ENCODE measurements at places on chromosomes 11 and 22. TPM values are rescaled to one million over a fixed set of nuclear protein-coding genes. Genes with fewer than 3 reads are reported as not detected.

GRCh38 chr22:20727118-20728015 is 46.5 kb upstream of the SERPIND1 start:
- no peak for DNase-seq

The KCNJ11 gene
- total RNA-seq, result not detected

DNA sequence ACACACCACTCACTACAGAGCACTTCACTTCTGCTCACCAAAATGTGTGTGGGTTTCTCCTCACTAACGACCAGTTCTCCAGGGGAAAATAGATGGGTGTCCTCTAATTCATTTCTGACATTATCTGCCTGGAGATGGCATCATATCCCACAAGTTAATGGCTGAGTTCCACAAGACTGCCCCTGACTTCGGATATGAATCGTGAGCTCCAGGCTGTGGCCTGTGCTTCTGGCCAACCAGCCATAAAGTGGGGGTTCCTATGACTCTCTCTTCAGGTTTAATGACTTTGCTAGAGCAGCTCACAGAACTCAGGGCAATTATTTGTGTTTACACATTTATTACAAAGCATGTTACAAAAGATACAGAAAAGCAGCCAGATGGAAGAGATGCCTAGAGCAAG is 113.0 kb upstream of the SYT13 start:
- DNase-seq, result no peak

The GDPD5 gene
- total RNA-seq, result 9.5 TPM

GRCh38 chr11:57219021-57219627 is 17.9 kb downstream of the APLNR start:
- DNase-seq, result peak; percentile 39

DNA sequence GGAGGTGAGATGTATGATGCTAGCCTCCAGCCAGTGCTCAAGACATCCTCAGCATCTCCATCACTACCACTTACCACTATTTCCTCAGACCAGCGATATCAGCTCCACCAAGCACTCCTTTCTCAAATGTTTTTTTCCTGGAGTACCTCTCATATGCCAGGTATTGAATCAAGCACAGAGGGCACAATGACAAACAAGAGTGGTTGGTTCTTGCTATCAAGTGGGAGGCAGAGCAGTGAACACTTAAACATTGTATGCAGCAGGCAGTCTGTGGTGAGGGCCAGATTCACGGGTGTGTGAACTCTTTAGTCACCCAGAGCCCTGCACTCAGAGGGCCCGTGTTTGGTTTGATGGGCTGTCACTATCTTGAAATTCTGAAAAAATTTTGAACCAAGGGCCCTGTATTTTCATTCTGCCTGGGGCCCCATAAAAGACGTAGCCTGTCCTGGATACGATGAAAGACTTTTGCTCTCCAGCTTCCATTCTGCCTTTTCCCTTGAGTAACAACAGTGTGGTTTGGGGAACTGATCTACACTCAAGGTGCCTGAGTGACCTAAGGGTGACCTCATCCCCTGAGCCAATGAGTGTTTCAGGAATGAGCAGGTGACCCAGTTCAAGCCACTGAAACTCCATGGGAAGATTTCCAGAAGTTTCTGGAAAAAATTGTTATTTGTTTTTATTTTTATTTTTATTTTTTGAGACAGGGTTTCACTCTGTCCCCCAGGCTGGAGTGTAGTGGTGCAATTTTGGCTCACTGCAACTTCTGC is 348.4 kb upstream of the NARS2 start:
- no peak for DNase-seq

GRCh38 chr11:130706572-130706971 is 209.7 kb downstream of the SNX19 start:
- DNase-seq, result peak; percentile 10

DNA sequence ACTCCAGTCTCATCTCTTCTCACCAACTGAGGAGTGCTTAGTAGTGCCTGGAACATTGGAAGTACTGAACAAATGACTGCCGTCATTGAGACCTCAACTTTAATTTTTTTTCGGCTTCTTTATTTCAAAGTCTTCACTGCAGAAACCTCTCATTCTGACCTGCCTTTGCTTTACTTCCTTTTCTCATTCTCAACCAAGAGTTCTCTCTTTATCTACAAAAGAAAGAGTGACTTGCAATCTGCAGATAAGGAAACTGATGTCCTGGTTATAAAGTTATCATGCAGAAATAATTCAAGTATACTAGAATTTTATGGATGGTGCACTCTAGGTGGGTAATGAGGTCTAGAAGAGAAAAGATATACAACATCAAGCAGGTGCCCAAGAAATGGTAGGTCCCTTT is 1.2 kb upstream of the EED start:
- no peak for DNase-seq

- peak; percentile 98 for DNase-seq
Measured at GRCh38 chr11:63491636-63492372, 837 bp upstream of the PLAAT5 start.

GRCh38 chr22:28232204-28232603 is 313.1 kb upstream of the PITPNB start:
- DNase-seq, result no peak

DNA sequence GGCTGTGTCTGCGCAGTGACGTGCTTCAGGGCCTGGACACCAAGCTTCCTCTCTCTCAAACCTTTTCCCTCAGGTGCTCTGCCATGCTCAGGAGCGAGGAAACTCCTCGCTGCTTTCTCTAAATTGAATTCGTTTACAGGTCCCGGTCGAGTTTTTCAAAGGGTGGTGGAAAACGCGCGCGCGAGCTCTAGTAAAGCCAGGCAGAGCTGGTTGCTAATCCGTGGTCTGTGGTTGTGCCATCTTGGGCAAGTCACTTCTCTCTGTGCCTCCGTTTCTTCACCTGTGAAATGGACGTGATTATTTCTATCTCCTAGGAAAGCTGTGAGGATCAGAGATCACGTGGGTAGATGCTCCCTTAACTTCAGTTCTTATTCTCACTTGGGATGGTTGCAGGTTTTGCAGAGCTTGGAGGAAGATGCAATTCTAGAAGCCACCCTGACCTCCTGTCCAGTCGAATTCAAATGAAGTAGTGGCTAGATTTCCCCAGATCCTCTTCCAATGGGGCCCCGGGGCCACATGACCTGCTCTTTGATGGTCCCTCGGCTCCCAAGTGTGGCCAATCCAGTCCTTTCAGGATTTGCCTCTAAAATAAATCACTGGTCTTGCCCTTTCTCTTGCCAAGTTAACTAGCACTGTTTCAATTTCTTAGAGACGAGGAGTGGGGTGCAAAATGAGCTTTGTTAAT is 10.5 kb upstream of the ALX4 start:
- no peak for DNase-seq

- peak; percentile 73 for DNase-seq
Measured at GRCh38 chr22:46002757-46003270, 25.9 kb upstream of the WNT7B start.

GRCh38 chr11:35859301-35859700 is 84.6 kb upstream of the LDLRAD3 start:
- DNase-seq, result no peak

The CARD10 gene
- 3.0 TPM for total RNA-seq

DNA sequence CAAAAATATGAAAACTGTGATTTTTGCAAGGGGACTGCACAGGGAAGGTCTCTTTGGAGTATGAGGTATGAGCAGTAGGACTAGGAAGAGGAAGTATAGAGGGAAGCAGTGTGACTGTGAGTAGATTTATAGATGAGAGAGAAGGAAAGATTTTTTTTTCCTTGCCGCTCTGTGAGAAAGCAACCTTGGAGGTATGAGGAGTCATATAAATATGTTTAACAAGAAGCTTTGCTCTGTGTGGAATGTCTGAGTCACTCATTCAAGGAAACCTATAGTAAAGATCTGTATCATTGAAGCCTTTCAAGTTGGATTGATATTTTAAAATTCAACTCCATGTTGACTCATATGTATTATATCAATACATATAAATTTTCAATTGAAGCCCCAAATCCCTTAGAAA is 26.2 kb downstream of the DNHD1 start:
- peak; percentile 53 for DNase-seq

- no peak for DNase-seq
Measured at GRCh38 chr11:14445542-14446530, 53.8 kb downstream of the COPB1 start.

GRCh38 chr11:1076061-1076665 is 1.5 kb downstream of the MUC2 start:
- no peak for DNase-seq

DNA sequence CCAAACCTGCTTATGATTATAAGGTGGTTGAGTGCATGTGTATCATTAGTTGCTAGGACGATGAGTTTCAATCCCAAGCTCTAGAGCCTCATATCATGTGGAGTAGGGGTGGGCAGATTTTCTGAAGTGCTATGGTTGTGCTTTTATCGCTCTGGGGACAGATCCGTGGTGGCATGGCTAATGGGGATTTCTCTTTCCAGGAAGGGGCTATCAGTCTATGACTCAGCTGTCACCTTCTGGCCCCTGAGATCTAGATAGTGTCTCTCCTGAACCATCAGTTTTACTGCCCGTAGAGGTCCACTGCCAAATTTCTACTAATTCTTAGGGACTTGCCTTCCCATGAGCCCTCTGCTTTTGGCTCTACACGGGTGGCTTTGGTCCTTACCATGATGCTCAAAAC is 51.8 kb downstream of the FDX1 start:
- no peak for DNase-seq

- no peak for DNase-seq
Measured at GRCh38 chr11:1765871-1766718, 2.4 kb upstream of the CTSD start.

DNA sequence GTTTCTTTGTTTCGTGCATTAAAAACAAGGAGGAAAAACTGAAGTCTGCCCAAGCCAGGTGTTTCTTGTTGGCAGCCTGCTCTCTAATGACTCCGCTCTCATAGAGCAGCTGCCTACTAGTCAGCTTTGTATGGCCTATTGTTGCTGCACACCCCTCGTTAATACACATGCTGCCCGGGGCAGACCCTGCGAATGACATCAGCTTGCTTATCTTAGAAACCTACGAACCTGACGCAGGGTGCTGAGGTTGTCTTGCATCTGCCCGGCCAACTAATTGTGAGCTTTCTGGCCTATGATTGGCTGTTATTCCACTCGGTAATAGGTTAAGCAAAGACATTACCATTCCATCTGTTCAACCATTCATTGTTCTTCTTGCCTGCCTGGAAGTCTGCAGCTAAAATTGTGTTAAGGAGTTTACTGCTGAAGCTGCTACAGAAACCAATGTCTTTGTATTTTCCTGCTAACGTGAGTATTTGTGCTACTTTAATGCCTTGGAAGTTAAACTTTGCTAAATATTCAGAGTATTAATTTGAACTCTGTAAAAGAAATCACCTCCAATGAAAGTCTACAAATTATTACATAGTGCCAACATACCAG is 37.5 kb downstream of the ZC3H12C start:
- no peak for DNase-seq

DNA sequence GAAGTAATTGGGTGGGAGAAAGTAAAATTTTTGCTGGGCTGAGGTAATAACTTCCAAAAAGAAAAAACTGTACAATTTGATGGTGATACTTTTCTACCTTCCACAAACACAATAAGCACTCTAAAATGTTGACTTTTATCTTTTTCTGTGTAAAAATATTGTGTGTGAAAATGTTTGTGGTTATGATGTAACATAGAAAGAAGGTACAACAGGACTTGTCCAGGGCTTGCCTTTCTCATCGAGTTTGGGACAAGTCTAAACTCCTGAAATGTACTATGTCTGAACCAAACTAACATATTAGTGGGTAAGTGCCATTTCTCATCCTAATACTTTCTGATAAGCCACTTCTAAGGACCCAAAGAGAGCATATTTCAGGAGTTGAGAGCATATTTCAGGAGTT is 174.2 kb upstream of the PDGFD start:
- DNase-seq, result no peak

GRCh38 chr11:64407630-64408029 is 48.7 kb downstream of the RPS6KA4 start:
- no peak for DNase-seq

DNA sequence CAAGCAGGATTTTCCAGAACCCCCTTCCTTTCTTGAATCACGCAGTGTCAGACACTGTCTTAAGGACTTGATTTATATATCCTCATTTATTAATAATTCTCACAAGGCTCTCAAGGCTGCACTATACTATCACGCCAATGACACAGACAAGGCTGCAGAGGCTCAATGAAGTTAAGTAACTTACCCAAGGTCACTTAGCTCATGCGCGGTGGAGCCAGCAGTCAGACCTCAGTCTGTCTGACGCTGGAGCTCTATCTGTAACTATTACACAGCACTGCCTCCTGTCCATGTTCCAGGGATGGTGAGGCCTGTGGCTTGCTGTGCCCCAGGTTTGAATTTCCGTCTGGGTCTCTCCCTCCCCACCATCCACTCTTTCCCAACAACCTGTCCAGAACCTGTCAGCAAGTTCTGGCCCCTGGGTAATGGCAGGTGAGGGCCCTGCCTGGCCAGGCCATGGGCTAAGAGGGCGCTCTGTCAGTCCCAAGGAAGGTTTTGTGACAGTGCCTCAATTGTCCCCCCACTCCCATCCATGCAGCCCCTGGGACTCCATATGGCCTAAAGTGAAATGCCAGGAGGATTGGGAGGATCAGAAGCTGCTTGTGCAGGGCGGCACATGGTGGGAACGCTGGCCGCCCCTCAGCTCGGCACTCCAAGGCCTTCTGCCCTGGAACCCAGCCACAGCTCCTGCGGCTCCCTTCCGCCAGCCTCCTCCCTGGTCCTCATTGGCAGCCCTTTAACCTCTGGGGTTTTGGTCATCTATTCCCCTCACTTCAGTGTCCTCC is 8.6 kb downstream of the KCNC1 start:
- DNase-seq, result no peak

The JOSD1 gene
- total RNA-seq, result 62.2 TPM

- no peak for DNase-seq
Measured at GRCh38 chr22:39251762-39252460, 7.1 kb upstream of the PDGFB start.

DNA sequence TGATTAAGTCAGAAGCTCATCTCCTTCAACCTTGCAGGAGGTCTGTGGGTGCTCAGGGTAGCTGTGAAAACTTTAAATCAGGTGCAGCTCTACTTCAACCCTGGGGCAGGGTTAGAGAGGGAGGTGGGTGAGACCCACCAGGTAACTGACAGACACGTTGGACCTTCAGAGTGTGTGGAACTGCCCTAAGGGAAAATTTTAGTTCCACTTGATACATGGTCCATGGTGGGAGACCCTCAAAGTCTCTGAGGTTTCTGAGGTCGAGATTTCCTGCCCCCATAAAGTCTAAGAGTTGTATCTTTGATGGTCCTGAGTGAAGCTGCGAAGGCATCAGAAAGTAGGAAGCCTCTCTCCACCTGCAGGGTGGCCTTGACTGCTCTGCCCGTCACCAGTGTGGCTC is 23.9 kb upstream of the NNMT start:
- no peak for DNase-seq

DNA sequence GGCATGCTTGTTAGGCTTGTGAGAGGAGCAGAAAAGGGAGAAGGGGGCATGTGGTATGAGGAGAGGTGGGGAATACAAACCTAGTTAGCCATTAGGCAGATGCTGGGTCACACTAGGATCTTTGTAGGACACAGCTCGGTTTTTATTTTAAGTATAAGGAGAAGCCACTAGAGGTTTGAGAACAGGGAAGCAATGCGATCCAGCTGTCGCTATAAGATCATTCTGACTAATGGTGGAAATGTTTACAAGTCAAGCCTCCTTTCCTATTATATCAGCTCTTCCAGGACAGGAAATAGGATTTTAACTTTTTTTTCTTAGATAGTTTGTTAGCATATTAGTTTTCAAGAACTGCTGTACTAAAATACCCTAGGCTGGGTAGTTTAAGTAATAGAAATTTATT is 609.9 kb downstream of the INSC start:
- no peak for DNase-seq
